ENCODE measurements at places on chromosomes 16 and 17. TPM values are rescaled to one million over a fixed set of nuclear protein-coding genes. Genes with fewer than 3 reads are reported as not detected.

The COPZ2 gene
- polyA plus RNA-seq: 15.6 TPM

The ZDHHC1 gene
- 2.4 TPM for polyA plus RNA-seq

The NRN1L gene
- not detected for polyA plus RNA-seq

The ATF7IP2 gene
- polyA plus RNA-seq: 2.3 TPM

The CDRT15 gene
- not detected for polyA plus RNA-seq

The KRT20 gene
- not detected for polyA plus RNA-seq
